Activated CD8-positive, alpha-beta memory T cell treated with anti-CD3 and anti-CD28 coated beads, Interleukin-2, amount 10 ng/mL, durations not matched to agents 7 days and 5 days (primary cell): ENCODE measurements at places on chromosomes 5 and 9. TPM values are rescaled to one million over a fixed set of nuclear protein-coding genes. Genes with fewer than 3 reads are reported as not detected.

- no peak for DNase-seq
Observed at GRCh38 chr9:90789862-90790261, 11.8 kb upstream of the SYK start.

GRCh38 chr9:114314881-114315722 is 7.8 kb upstream of the ORM1 start:
- DNase-seq = no peak

DNA sequence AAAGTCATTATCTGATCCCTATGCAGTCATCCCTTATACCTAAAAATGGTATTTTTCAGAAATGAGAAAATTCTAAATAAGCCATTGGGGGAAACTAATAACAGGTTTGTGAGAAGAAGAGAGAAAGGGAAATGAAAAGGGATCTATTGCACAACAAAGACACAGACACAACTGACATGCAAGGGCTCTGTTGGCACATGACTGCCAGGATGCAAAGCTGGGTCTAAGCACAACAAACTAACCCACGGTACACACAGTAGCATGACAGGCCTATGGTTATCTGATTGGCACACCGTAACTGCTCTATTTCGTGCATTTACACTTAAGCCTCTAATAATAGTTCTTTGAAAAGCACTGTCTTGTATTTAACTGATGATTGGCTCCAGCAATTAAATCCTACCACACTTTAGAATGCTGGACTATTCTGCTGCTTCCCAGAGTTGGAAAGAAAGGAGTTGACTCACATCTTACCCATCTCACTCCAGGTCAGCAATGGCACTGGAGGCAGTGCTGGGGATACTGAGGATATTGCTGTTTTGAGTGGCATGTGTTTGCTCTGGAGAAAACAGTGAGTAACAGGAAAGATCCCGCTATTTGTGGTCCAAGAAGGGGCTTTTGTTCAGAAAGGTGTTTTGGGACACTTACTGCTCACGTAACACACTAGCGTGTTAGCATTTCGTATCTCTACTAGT is 328.3 kb downstream of the GLIS3 start:
- DNase-seq = no peak

BHMT2 gene
- not detected for total RNA-seq

PDGFRB gene
- 68.9 TPM for total RNA-seq
